ENCODE measurements at places on chromosomes 16 and 17.

DNA sequence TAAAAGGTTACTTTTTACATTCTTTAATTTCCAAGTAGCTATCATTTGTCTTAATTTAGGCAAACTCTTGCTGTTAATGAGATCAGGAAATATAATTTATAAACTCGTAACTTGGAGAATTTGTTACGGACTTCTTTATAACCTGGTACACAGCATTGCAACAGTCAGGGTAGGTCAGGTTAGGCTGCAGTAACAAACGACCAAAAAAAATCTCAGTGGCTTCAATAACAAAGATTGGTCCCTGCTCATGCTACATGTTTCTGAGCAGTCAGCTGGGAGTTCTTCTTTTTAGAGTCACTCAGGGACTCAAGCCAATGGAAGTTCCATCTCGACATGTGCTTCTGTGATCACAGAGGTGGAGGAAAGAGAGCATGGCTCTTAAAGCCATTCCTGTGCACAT is 110.1 kb downstream of the USP31 start:
- no peak for DNase-seq

DNA sequence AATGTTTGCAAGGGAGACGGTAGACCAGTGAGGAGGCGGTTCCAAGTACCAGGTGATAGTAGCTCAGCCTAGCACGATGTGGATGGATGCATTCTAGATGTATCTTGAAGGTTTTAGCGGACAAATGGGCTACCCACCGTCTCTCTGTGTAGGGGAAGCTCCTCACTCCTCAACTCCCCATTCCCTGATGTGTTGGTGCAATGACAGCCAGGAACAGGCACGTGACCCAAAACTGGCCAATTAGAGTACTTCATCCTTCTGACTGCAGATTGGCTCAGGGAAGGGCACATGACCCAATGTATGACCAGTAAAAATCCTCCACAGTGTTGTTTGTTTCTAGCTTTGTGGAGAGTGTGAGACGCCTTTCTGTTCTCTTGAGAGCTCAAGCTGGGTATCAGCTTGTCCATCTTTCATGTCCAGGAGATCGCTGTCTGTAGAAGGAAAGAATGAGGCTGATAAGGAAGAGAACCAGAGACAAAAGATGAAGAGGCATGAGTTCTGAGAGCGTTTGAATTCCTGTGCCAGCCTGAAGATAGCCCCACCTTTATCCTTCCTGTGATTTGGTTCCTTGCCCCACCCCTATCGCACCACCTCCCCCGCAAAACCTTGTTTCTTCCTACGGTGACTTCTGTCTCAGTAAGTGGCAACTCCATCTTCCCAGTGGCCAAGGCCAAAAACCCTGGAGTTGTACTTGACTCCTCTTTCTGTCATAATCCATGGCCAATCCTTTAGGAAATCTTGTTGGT is 2.3 kb upstream of the BORCS6 start:
- peak; percentile 63 for DNase-seq

- DNase-seq, result no peak
Measured at GRCh38 chr16:58426966-58427365, 34.7 kb downstream of the GINS3 start.

DNA sequence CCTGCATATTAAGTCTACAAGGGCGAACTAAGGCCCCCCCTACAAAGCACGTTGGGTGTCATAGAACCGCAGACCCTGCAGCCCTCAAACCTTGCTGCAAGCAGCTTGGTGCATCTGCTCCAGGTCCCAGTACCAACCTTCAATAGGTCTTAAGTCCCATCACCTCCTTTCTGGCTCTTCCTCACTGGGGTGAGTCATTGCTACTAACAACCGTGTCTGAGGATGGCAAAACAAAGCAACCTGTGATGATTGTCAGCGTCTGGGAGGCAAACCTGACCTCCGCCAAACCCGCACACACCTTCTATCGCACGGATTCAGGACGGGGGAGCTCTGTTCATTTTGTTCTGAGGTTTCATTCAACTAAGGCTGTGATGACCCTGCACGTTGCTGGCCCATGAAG is 138.9 kb downstream of the SLC39A11 start:
- DNase-seq, result no peak

DNA sequence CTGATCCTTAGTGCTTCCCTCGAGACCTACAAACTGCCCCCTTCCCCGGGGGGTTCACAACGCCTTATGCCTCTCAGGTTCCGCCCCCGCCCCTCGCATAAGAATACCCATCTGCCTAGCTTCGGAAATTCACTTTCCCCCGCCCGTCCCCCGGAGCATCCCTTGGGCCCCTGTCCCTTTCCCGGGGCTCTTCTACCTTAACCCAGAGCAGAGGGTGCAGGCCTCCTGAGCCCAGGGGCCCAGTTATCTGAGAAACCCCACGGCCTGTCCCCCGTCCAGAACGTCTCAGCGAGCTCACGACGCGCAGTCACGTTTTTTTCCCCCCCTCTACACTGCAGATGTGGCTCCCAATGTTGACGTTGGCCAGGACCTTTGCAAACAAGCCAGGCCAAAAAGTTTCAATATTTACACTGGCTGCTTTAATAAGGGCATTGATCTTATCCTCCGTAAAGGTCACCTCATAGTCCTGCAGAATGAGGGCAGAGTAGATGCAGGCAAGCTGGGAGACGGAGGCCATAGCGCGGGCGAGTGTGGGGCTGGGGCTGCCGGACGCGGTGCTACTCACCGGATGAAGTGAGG is 1.4 kb upstream of the NBR1 start:
- peak; percentile 2 for DNase-seq

GRCh38 chr17:48246612-48247011 is 139.0 kb downstream of the SNX11 start:
- no peak for DNase-seq

DNA sequence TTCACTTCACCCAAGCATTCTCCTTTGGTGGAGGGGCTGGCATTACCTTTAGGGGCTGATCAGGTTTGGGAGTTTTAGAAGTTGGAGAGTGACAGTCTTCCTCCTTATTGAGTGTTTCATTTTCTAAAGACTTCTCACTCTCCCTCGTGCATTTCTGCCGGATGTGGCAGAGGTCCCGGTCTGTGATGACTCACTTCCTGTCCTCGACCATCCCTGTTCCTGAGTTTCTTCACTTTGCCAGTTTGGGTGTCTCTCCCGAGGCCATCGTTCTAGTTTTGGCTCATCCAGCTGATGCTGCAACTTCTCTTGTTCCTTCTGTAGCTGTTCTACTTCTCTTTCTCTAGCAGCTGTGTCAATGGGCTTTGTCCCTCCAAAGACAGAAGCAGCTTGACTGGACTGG is 104.3 kb downstream of the PHKB start:
- DNase-seq, result no peak

- peak; percentile 71 for DNase-seq
Measured at GRCh38 chr17:3710951-3711383, 12.7 kb upstream of the HASPIN start.

DNA sequence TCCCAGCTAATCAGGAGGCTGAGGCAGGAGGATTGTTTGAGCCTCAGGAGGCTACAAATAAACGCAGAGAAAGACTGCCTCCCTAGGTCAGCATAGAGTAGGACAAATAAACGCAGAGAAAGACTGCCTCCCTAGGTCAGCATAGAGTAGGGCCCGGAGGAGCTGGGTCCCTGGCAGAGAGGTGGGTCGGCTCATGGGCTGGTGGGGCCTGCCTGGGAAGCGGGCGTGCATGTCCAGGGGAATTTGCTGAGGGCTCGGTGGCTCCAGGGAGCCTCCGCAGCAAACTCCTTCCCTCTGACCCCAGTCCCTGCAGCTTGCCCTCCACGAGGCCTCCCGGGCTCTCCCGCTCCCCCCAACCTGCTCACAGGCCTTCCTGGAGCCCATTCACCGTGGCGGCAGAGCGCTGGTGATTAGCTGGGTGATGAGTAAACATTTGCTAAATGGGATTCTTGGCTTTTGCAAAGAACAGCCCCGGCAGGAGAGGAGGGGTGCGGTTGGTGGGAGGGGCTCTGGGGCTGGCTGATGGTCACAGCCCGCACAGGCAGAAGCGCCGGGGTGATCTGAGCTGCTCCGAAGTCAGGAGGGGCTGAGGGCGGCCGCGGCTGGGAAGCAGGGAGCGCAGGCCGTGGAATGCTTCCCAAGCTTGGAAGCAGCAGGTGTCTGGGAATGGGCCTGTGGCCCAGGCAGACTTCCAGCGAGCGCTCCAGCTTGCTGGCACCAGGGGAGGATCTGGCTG is 93.1 kb downstream of the RTN4RL1 start:
- no peak for DNase-seq

Data from stimulated activated CD4-positive, alpha-beta T cell treated with anti-CD3 and anti-CD28 coated beads, Interleukin-12 subunit alpha, Interleukin-12 subunit beta, amount 100 ng/mL, for 48 hours (primary cell).